IMR-90 (cell line): ENCODE measurements at places on chromosomes 16 and 17. TPM values are rescaled to one million over a fixed set of nuclear protein-coding genes. Genes with fewer than 3 reads are reported as not detected.

DNA sequence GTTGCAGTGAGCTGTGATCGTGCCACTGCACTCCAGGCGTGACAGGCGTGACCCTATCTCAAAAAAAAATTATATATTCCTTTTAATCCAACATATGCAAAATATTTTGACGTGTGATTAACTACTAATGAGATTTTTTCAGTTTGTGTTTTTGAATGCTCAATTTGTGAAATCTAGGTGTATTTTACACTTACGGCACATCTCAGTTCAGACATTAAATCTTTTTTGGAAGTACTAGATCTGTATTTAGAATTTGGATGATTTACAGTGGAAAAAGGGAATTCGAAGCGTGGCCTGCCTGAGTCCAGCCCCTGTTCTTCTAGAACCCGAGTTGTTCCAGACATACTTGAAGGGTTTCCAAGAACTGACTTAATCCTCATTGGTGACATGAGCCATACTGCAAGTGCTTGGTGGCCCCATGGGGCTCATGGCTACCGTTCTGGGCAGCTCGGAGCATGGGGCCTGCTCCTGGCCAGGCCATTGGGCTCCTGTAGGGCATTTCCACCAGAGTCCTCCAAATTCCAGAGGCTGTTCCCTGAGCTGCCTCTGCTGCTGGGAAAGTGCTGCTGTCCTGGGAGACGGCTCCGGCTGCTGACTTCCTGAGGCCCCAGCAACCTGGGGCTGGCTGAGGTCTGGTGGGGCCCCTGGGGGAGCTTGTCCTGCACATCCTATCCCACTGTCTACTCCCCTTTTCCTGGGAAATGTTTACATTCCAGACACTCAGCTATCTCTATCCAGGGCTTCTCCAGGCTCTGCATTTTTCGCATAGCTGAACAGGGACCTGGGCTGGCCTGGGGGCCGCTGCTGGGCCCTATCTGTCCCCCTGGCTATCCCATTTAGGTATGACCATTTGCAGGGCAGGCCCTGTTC is 27.2 kb downstream of the LLGL2 start:
- peak; percentile 20 for DNase-seq

The ATAD5 gene
- 1.3 and 2.8 TPM in 2 replicates for total RNA-seq

The CCL5 gene
- total RNA-seq, result not detected in 2 replicates

The GJC1 gene
- total RNA-seq, result 53.3 and 69.7 TPM in 2 replicates

The ZNF276 gene
- total RNA-seq, result 4.1 and 4.2 TPM in 2 replicates

GRCh38 chr16:73717266-73717974 is 579.2 kb upstream of the PSMD7 start:
- no peak for DNase-seq

DNA sequence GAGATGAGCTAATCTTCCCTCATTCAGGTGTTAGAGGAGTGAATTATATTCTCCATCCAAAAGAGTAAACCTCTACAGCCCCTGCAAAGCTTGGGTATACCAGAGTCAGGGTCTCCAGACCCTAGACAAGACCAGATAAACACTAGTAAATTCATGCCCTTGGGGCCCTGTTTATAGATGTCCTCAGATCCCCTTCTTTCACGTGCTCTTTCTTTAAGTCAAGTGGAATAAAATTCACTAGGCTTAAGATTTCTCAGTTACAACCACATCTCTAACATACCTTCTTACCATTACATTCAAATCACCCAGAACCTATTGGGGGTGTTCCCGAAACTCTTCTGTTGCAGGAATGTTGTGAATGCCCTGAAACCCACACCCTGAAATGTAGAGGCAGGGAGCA is 2.2 kb upstream of the C17orf58 start:
- no peak for DNase-seq

GRCh38 chr17:10984220-10984619 is 146.3 kb upstream of the PIRT start:
- DNase-seq, result no peak

DNA sequence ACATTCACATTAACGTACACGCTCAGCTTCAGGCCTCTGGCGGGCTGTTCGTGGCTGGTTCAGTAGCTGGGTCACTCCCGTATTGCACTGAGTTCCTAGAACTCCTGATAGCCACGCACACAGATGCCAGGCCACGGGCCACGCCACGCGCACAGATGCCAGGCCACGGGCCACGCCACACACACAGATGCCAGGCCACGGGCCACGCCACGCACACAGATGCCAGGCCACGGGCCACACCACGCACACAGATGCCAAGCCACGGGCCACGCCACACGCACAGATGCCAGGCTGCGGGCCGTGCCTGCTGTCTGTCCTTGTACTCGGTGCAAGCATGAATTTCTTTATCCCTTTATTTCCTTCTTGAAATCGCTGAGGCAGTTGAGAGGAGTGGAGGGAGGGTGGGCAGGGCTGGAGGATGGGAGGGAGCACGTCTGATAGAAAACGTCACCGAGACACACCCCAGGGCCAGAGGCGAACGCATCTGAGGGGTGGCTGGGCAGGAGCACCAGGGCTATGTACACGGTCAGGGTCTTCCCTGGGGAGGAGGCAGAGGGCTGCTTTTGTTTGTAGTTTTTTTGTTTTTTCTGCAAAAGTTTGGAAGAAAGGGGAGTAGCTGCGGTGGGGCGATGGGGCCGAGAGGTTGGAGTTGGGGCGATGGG is 8.6 kb upstream of the PABPN1L start:
- no peak for DNase-seq

DNA sequence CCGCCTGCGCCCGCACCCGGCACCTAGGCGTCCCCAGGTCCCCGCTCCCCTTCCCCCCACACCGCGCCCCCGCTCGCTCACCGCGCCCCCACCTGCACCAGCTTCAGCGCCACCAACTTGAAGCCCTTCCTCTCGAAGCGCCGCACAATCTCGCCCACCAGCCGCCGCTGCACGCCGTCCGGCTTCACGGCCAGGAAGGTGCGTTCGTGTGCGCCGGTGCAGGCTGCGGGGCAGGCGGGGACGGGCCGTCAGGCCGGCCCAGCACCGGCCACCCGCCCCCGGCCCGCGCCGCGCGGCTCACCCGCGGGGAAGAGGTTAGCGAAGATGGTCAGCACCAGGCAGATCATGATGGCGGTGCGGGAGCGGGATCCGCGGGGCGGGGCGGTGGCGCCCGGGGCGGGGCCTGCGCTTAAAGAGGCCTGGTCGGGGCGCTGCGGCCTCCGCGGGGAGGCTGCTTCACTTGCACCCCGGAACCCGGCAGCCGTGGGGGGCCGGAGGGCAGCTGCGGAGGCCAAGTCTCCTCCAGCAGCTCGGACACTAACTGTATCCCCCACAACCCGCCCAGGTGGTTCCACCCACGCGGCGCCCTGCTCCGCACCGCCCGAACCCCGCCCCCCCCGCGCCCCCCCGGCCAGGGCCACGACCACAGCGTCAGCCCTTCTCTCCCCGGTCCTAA is at the start of gene NME3:
TSS of gene NME3 (minus strand) at position 356 of the 676 bp plus-strand sequence. CDS start at position 347, 9 bp downstream.
- peak; percentile 56 for DNase-seq

The CNEP1R1 gene
- total RNA-seq, result 22.0 and 38.6 TPM in 2 replicates

GRCh38 chr17:79802736-79803420 is 6.0 kb upstream of the CBX8 start:
- DNase-seq, result no peak

The ABCA9 gene
- under 0.01 TPM in 1 of 2 replicates, not detected in the other for total RNA-seq

GRCh38 chr17:74527756-74528155 is 3.5 kb downstream of the CD300LB start:
- no peak for DNase-seq

The CSH2 gene
- not detected in 2 replicates for total RNA-seq

DNA sequence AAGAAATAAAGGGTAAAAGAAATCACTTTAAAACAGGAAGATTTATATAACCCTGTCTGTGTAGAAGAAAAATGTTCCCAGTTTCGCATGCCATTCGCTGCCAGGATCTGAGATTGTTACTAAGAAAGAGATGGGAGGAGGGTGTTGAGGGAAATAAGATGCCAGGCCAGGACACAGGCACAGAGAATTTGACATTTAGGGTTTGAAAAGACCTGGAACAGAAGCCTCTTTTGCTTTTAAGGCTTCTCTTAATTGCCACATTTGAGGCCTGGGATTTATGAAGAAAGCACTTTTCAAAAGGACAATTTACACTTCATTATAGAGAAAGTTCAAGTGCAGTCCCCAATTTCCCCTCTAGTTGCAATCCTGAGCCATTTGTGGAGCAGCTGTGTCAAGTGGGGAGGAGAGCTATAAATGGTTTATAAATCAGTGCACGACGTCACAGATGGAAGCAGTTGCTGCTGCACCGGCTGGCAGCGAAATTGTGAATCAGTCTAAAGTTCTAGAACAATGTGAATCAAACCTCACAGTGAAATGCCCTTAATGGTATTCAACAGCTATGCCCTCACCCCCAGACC is 26.5 kb upstream of the C16orf87 start:
- DNase-seq, result peak; percentile 82

DNA sequence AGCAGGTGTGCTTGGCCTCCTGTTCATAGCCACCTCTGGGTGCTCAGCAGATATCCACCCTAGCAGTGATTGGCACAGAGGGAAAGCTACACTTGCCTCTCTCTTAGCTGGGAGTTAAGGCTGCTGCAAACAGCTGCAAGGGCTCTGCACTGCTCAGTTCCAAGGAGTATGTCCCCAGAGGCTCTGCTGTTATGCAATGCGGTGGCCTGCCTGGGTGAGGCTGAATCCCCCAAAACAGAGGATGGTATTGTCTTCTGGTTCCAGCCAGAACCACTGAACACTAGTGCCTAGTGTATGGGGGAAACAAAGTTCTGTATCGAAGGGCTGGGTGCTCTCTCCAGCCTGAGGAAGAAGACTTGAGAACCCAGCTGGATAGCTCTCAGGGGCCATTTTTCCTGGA is 16.8 kb downstream of the TMEM94 start:
- no peak for DNase-seq

The SP6 gene
- under 0.01 TPM in 2 replicates for total RNA-seq

The HOXB8 gene
- total RNA-seq, result 0.54 and 0.56 TPM in 2 replicates

DNA sequence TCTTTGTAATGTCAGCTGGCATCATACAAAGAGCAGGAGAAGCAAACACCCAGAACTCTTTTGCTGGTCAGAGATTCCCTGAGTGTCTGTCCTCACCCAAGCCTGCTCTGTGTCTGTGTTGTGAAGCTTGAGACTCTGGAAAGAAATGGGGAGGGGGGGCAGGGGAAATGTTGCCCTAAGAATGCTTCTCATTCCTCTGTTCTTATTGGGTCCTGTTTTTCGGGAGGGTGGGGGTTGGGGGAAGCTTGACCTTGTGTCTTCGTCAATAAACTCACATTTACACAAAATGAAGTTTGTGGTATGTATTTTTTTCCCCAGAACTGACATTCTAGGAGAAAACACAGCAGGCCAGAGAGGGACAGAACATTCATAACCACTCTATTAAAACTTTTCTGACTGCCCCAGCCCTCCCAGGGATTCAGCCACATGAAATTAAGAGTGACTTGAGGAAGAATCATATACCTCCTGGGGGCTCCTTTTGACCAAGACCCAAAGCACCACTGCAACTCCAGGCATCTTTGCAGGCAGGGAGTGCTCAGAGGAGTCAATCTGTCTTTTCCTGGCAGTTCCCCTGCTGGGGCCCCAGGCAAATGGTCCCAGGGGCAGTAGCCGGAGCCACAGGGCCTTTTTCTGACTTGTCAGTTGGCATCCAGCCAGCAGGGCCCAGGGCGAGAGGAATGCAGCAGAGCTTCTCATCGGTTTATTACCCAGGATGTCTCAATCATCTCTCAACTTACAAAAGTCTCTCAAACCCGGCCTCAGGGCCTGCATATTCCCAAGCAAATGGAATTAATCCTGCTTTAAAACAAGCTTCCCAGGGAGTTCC is 5.1 kb upstream of the RASL10B start:
- DNase-seq, result peak; percentile 88

DNA sequence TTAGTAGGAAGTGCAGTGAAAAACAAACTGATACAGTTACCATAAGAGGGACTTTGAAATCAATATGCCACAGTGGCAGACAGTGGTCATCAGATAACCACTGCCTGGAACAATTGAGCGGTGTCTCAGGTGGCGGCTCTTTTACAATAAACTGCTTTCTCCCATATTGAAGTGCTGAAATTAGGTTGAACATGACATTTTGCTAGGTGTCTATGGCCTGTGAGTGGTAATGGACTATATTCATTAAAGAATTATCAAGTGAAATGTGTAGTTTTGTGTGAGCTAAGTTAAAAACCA is 214.7 kb downstream of the RPTOR start:
- DNase-seq, result no peak

GRCh38 chr16:82257990-82258389 is 88.0 kb upstream of the MPHOSPH6 start:
- no peak for DNase-seq

DNA sequence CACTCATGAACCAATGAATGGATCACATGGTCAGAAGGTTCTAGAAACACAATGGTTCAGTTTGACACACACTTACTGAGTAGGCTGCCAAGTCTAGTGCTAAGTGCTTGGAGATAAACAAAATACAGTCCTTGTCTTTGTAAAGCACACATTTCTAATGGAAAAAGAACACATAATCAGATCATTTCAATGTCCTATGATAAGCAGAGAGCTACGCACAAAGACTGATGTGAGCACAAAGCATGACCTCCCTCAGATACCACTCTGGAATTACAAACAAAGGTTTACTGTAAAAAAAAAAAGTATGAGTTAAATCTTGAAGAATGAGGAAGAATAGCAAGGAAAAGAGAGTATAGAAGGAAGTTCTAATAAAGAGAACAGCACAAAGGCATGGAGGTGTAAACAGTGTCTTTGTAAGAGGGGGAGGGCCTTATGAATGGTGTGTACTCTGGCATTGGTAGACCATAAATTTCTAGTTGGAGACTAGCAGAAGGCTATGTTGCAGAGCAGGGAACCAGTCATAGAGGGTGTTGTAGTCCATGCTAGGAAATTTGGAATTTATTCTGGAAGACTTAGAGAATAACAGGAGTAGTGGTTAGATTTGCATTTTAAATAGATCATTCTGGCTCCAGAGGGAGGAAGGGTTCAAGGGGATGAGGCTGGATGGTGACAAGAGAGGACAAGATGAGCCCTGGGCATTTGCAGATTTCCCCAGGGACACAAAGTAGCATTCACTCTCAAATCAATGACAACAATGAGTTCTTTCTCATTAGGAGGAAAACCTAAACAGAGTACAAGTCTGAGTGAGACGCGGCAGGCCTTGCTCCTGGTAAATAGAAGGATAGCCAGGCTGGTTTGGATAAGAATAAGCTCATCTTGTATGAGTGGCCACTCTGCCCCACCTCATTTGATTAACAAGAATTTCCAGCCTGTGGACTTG is 468.0 kb downstream of the TOX3 start:
- no peak for DNase-seq

DNA sequence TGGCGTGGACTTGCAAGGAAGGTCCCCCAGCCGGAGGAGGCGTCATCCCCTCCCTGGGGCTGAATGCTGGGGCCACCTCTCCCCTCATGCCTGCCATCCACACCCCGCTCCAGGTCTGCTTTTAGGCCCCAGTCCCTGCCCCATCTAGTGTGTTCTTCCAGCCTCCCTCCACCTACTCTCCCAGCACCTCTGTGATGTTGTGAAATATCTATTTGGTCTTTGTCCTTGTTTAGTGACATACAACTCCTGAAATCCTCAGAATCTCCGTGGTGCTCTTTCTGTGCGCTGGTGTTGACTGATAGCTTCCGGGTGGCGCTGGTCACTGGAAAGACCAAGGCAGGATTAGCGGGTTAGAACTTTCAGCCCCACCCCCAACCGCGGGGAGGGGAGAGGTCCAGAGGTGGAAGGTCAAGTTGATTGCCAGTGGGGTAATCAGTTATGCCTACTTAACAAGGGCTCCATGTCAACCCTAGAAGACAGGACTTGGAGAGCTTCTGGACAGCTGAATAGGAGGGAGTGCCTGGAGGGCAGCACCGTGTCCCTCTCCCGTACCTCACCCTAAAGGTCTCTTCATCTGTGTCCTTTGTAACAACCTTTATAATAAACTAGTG is 10.1 kb downstream of the TBC1D24 start:
- no peak for DNase-seq
